Activated CD8-positive, alpha-beta memory T cell treated with anti-CD3 and anti-CD28 coated beads for 24 hours (primary cell): ENCODE measurements at places on chromosomes 2 and 18.

DNA sequence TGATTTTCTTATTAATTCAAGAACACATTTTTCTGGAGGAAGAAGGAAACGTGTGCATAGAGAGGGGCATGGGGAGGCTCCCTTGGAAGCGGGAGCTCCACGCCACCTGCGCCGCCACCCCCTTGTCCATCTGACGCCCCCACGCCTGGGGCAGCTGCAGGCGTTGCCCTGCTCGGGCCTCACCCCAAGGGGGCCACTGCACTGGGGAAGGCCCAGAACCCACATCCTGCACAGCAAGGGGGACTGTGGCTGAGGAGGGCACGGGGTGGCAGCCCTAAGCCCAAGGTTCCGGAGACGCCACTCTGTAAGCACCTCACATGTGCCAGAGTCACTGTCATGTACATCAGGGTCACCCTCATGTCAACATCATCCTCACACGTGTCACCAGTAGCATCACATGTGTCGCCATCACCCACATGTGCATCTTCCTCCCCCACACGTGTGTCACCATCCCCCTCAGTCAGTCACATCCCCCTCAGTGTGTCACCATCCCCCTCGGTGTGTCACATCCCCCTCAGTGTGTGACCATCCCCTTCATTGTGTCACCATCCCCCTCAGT is 486.7 kb upstream of the SALL3 start:
- no peak for DNase-seq

- no peak for DNase-seq
These were observed 24.1 kb upstream of the CHRNA1 start for GRCh38 chr2:174788291-174788929.

DNA sequence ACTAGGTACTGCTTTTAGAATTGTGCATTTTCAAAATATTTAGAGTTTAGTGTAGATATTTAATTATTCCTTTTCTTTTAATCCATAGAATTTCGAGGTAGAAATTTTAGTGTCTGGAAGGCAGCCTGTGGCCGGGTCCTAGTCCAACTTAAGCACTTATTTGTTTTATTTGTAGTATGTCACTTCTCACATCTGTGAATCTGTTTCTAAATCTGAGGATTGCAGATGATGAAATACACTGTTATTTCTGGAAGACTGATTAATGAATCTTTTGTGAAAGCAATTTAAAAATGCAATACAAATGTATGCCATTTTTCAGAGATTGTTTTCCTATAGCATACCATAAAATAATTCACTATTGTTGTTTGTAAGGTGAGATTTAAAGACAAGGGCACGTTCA is 483.9 kb upstream of the TRIB2 start:
- no peak for DNase-seq

DNA sequence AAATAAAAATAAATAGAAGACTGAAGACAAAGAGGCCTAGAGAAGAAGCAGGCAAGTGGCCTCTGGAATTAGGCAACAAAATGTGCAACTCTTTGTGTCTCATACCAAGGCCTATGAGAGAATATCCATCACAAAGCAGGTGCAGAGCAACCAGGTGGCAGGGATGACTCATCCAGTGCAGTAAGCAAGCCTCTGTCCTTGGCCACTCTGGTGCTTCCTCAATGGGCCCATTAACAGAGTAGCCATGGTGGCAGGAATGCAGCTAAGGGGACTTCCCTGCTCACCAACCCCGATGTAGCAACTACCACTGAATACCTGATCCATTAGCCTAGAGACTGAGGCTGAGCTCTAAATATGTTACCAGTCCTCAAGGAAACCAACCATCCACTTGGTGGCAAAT is 11.0 kb upstream of the EPG5 start:
- no peak for DNase-seq

DNA sequence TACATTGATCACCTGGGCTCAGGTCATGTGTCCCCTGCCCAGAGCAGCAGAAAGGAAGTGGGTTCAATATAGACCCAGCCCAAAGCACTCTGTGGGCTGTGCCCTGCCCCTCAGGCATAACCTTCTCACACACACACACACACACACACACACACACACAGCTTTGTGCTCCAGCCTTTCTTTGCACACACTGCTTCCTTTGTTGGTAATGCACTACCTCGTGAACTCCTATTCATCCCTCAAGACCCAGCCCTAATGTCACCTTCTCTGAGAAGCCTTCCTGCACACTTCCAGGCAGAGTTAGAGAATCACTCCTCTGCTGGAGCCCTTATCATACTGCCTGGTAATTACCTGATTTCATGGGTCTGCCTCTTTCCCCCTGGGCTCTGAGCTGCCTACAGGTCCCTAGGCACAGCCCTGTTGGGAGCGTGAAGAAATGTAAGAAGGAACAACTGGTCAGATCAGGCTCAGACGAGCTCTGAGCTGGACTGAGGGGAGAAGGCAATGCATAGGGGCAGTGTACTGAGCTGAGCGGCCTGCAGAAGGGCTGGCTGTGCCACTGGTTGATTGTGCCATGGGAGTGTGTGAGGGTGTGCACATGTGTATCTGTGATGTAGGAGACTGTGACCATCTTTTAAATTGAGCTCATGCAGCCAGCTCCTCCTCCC is 210.3 kb downstream of the GLI2 start:
- DNase-seq, result no peak

GRCh38 chr18:79871481-79872091 is 73.8 kb downstream of the KCNG2 start:
- DNase-seq, result peak; percentile 40

DNA sequence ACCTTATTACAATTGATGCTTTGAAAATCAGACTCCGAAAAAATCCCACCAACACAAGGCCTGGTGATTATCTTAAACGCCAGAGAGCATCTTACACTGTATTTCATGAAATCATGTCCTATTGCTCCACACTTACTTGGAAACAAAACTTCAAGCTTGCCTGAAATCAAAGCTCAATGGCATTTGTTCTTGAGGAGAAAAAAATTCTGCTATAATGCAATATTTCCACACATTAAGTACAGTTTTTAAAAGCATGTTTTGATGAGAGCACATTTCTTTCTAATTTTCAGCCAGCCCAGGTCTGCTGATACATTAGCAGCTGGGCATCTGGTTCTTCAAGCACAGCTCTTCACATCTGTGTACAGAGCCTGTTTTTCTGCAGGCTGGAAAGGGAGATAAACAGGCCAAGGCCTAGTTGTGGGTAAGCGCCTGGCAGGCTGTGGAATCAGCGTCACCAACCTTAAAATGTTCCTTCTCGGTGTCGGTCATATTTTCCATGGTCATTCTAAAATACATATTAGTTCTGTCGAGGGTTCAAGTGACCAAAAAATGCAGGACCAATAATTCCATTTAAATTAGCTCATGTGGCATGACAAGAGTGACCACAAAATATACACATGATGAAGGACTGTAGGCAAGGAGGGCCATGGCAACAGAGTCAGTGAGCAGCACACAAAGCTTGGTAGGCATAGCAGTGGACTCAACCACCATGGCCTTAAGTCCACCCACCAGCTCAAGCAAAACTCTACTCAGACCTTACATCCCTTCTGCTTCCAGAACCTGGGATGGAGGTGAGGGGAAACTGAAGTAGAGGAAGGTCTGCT is 20.9 kb downstream of the SLC8A1 start:
- DNase-seq, result no peak

GRCh38 chr2:80168037-80168436 is 136.5 kb downstream of the LRRTM1 start:
- DNase-seq, result no peak

GRCh38 chr2:182587831-182588230 is 128.2 kb upstream of the DNAJC10 start:
- DNase-seq, result no peak

DNA sequence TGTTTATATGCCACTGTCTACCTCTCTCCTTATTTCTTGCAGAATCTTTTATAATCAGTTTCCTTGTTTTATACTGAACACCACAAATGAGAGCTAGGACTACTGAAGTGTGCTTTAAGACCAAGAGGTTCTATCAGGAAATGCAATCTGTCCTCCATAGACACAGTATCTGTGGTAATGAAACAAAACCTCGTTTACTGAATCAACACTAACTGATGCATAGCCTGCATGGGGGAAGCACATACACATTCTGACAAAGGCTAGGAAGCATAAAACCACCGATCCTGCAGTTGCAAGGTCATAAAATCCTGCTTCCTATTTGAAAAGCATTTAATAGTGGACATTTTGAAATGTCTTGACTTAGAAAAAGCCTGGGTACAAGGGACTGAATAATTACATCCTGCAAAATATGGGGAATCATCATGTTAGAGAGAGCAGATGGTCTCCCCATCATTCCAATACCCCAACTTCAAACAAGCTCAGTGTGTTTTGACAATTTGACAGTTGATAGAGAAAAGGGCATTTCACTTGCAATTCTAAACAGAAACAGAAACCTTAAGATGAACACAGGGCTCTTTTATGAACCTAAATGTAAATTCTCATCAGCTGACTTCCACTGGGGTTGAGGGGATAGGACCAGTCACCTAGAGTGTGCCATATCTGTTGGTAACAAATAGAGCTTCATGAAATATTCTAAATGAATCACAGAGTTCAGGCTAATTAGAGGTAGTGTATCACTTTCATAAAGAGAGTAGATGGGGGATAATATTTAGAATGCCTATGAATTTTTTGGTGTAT is 1845.6 kb upstream of the PIK3C3 start:
- no peak for DNase-seq

GRCh38 chr2:236165842-236166795 is 2.1 kb downstream of the GBX2 start:
- DNase-seq, result no peak
